Stimulated activated CD4-positive, alpha-beta T cell treated with anti-CD3 and anti-CD28 coated beads, Interleukin-4, amount 100 ng/mL, for 1 hour (primary cell): ENCODE measurements at places on chromosomes 7 and 10.

DNA sequence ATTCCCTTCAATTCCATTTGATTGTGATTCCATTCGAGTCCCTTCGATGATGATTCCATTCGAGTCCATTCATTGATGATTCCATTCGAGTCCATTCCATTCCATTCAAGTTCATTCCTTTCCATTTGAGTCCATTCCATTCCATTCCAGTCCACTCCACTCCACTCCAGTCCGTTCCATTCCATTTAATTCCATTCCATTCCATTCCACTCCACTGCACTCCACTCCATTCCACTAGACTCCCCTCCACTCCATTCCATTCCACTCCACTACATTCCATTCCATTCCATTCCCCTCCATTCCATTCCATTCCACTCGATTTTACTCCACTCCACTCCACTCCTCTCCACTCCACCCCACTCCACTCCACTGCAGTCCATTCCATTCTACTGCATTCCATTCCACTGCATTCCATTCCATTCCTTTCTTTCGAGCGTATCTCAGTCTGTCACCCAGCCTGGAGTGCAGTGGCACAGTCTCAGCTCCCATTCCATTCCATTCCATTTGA is 115.7 kb downstream of the ZNF92 start:
- no peak for DNase-seq

DNA sequence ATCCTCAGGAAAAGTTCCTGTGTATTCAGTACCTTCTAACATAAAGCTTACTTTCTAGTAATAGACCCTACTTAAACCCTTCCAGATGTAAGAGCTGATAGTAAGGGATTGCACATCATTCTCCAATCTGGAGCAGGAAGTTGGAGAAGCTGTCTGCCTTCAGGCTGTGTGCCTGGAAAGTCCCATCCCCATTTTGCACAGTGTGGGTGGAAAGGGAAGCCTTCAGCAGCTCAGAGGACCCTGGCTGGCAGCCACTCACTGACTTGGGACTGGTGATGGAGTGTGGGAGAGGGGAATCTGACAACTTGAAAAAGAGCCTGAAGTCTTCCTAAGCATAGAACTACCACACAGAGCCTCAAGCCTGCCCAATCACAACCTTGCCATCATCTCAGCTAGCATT is 164.1 kb upstream of the ADO start:
- no peak for DNase-seq

GRCh38 chr7:84336303-84336702 is 141.7 kb upstream of the SEMA3A start:
- DNase-seq, result no peak

- DNase-seq, result no peak
Observed at GRCh38 chr10:117775526-117775925, 233.0 kb downstream of the EMX2 start.

GRCh38 chr7:106818736-106819135 is 46.3 kb upstream of the PIK3CG start:
- no peak for DNase-seq
